NCI-H1092 (cell line): ENCODE measurements at places on chromosomes 1 and 21.

DNA sequence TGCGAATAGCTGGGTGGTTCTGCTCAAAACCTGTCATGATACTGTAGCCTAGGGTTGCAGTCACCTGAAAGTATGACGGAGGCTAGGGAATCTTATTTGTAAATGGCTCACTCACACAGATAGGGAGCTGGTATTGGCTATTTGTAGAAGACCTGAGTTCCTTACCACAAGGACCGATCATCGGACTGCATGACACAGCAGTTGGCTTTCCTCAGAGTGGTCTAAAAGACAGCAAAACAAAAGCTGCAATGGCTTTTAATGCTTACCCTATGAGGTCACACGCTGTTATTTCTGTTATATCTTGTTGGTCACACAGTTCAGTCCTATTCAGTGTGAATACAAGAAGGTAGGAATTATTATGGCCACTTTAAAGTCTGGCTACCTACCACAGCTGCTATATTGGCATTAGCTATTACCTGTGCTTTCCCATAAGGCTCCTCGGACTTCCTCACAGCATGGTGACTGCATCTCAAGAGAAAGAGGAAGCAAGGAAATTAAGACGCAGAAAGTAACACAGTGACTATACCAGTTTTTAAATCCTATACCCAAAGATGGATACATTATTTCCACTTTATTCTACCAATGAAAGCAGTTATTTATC lies 68.4 kb upstream of the LRRC7 start:
- DNase-seq = no peak

GRCh38 chr1:175341631-175342429 lies 149.3 kb upstream of the KIAA0040 start:
- no peak for DNase-seq

GRCh38 chr1:151312411-151312810 lies 14.8 kb downstream of the PI4KB start:
- DNase-seq = no peak

GRCh38 chr21:45050345-45050796 lies 24.0 kb upstream of the ADARB1 start:
- DNase-seq = no peak

- DNase-seq = no peak
Measured at GRCh38 chr1:44821240-44821715, 13.0 kb downstream of the BTBD19 start.

DNA sequence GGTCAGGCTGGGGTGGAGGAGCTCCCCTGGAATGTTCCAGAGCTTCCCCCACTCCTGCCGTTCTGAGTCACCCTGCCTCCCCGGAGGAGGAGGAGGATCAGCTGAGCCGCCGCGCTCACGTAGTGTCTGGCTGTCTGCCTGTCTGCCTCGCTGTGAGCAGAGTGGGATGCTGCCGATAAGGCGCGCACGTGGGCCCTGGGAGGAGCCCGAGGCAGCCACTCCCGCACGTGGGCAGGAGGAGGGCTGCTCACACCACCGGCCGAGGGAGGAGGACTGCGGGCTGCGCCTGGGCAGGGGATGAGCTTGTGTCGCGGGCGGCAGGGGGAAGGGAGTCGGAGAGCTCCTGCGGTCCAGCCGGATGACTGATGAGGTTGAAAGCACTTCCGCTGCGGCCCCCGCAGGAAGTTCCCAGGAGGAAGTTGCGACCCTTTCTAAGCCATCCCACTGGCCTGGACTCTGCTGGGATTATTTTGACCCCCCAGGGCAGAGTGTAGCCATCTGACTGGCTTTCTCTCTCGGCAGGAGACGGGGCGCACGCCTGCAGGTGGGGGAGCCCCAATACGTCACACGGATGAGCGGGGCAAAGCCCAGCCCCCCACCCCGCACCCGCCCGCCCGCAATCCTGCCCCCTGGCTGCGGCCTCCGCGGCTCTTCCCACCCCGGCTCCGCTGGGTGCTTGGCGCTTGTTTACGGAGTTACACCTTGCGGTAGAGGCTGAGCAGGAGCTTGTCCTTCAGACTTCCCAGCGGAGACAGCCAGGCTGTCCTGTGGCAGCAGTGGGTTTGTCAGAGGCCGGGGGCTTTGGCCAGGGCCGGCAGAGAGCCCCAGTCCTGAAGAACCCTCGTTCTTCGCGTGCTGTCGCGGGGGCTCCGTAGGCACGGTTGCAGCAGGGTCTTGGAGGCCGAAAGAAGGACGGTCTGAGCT lies 9.8 kb downstream of the PDXK start:
- peak; percentile 80 for DNase-seq

DNA sequence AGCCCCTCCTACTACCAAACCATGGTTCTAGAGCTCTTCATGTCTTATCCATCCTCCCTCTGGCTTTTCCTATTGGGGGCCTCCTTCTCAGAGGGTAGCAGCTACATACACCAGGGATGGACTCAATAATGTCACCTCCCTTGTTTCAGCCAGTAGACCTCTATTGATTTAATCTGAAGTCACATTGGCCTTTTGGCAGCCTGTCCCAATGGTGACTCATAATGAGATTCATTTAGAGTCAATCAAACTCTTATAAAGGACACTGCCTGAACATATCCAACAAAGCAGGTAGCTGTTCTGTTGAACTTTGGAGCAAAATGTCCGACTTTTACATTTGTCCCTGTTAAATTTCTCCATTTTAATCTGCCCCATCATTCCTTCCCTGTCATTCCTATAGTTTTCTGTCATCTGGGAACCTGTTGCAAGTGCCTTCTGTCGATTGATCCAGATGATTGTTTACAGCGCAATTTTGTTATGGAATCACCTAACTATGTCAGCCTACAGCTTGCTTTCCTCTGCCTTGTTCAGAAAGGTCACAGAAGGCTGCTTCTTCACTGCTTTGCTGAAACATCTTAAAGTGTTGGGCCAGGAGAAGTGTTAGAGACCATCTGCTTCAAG lies 105.9 kb downstream of the ETS2 start:
- DNase-seq = no peak

DNA sequence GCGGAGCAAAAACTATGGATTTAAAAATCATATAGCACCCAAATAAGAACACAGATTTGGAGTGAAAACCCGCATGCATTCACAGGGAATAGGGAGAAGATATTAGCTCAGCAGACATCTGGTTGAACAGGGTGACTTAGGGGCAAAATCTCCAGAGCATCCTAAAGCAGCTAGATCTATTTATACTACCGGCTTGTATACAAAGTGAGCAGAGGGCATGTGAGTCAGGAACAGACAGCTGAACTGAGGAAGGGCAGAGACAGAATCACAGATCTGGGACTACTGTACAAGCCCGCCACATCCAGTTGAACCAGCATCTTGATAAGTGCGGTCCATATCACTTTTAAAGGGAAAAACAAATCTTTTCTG lies 35.2 kb upstream of the EXOSC10 start:
- DNase-seq = no peak
